ENCODE measurements at places on chromosomes 6 and 20.

- peak; percentile 59 for DNase-seq
These were observed 38.4 kb downstream of the KIF25 start for GRCh38 chr6:168035661-168036545.

DNA sequence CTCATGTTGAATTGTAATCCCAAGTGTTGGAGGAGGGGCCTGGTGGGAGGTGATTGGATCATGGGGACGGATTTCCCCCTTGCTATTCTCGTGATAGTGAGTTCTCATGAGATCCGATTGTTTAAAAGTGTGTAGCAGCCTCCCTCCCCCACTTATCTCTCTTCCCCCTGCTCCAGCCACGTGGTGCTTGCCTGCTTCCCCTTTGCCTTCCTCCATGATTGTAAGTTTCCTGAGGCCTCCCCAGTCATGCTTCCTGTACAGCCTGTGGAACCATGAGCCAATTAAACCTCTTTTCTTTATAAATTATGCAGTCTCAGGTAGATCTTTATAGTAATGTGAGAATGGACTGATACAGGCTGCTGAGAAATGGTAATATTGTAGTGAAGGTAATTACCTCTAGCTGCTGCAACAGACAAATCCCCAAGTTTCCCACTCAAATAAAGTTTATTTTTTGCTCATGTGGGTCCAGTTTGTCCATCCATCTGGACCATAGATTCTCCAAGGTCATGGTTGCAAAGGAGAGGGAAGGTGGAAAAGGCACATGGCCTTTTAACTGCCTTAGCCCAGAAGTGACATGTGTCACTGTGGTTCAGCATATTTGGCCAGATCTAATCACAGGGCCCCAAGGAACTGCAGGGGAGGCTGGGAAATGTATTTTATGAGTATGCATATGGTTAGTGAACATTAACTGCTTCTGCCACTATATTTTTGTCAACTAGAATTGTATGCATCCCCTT, 89.2 kb downstream of the TRMT11 start:
- DNase-seq = no peak

DNA sequence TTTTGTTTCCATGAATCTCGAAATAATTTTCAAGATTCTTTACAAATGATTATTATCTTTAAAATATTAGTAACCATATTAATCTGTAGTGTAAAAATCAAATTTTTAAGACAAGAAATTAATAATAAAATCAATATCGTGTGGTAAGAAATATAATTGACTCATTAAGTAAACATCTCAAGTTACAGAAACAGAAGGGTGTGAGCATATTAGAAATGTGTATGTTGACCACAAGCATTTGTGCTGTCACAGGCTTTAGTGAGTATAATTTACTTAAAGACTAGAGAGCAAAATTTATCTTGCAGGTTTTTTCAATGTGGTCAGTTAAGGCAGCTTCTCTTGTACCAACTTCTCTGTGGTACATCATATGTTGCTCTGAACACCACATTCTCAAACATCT, 566.5 kb upstream of the IRAK1BP1 start:
- DNase-seq = peak; percentile 2

- DNase-seq = no peak
These were observed 30.3 kb downstream of the LRFN2 start for GRCh38 chr6:40556881-40557280.

DNA sequence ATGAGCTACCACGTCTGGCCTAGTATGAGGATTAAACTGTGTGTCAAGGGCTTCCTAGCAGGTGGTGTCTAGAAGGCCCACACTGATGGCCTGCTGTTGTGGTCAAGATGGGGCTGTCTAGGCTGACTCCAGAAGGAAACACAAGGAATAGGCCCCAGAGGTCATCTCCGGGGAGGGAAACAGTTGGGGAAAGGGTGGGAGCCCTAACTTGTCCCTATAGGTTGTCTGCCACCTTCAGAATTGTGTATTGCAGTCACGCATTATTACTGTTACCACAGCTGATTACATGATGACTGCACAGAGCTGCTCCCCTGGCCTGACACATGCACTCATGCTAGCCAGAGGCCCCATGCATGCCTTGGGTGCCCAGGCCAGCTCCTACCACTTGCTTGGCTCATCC, 27.3 kb downstream of the C20orf203 start:
- no peak for DNase-seq

GRCh38 chr20:2230726-2231488, 64.9 kb upstream of the TGM3 start:
- DNase-seq = no peak

DNA sequence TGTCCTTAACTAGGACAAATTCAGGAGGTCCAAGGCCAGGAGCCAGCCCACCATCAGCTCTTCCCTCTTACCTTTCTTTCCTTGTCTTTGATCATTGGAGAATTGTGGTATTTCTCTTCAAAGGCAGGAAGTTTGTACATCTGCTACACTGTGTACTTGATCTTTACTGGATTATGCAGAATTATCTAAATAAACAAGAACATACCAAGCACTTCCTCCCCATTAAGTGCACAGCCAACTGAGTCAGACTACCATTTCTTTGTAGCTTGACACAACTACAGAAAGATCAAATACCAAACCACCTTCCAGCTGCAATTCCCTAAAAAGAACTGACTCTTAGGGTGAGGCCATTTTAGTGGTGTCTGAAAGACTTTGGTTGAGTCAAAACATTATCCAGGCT, 195.1 kb downstream of the HDGFL1 start:
- DNase-seq = peak; percentile 33

GRCh38 chr20:37233548-37234253, 27.9 kb downstream of the GHRH start:
- DNase-seq = peak; percentile 46

GRCh38 chr20:51425347-51426106, 117.0 kb downstream of the NFATC2 start:
- DNase-seq = no peak

- DNase-seq = no peak
These were observed 85.4 kb downstream of the PPP1R14C start for GRCh38 chr6:150228072-150228733.

DNA sequence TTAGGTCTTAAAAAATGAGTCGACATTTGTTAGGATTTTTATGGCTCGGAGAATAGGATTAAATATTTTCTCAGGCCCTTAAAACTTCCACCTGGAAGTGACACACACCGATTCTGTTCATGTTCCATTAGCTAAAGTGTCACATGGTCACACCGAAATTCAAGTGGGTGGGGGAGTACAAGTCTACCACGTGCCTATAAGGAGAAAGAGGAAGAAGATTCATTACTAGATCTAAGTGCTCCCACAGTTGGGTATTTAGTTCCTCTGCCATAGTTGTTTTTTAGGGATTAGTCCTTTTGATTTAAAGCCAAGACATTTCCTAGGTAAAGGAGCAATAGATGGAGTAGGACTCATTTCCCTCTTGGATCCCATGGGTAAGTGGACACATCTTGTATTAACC, 4.9 kb upstream of the TOX2 start:
- no peak for DNase-seq

DNA sequence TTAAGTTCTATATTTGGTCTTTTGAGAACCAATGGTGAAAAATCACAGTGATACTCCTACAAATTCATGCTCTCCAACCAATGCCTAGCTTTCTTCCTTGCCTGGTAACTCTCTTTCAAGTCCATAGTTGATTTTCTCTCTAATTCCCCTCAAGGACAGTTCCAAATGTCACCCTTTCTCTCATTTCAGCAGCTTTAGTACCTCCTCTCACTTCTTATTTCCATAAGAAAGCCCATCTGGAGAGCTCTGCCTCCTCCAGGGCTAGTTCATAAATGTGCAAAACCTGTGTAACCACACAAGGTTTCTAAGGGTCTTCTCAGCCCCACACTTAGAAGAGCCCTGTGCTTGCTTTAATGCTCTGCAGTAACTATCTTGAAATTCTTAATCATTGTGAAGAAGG, 155.4 kb upstream of the PLCB4 start:
- no peak for DNase-seq

DNA sequence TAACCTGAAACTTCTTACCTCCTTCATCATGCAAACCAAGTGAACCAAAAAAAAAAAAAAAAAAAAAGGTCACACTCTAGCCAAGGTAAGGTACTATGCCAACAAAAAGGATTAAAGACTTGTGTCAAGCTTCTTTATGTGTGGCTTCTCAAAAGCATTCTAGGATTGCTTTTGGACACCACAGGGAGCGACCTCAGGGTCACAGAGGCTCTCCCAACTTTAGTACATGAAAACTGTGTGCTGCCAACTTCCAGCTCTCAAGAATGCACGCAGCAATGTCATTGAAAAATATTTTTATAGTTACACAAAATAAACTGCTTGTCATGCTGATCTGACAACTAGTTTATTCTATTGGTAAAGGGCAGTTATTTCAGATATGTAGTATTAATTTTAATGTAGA, 243.8 kb downstream of the PLCB1 start:
- no peak for DNase-seq

- DNase-seq = no peak
These were observed 1.4 kb downstream of the AHCY start for GRCh38 chr20:34301587-34302311.

GRCh38 chr6:28383235-28384142, 16.1 kb downstream of the ZSCAN12 start:
- peak; percentile 85 for DNase-seq

DNA sequence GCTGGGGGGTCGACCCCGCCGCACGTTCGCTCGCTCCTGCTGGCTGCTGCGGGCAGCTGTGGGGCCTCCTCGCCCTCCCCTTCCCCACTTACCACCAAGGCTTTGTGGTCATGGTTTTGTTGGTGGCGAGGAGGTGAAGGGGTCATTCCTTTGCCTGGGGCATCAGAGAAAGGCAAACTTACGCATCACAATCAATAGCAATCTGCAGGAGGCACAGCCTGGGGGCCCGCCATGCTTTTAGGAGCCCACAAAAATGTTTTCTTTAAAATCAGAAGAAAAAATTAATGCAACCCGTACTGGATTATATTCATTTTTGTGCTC, 137.0 kb downstream of the IMPG1 start:
- no peak for DNase-seq

DNA sequence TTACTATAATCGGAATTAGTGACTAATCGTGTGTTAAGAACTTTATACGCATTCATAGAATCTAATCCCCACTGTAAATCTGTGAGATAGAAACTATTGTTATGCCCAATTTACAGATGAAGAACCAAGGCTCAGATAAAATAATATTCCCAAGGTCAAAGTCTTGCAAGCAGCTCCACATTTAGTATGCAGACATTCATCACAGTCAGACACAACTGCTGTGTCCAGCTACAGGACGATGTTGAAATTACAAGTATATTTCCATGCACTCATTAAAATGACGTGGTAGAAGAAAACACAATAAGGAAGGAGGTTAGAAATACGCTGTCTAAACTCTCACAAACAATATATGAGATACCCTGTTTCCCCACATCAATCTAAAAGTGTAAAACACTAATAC, 82.5 kb downstream of the PREX1 start:
- no peak for DNase-seq

GRCh38 chr6:166286839-166287271, 21.3 kb downstream of the PRR18 start:
- peak; percentile 18 for DNase-seq

GRCh38 chr6:21227486-21227885, 366.1 kb upstream of the SOX4 start:
- no peak for DNase-seq

GRCh38 chr6:89564752-89565427, 73.7 kb downstream of the LYRM2 start:
- DNase-seq = peak; percentile 9

- DNase-seq = peak; percentile 81
These were observed 3.1 kb upstream of the OSBPL2 start for GRCh38 chr20:62235001-62235776.

- DNase-seq = no peak
These were observed 465.2 kb downstream of the CD83 start for GRCh38 chr6:14582749-14583148.

GRCh38 chr6:56756219-56756789, 113.6 kb upstream of the DST start:
- DNase-seq = no peak

Measured in myocyte (in vitro differentiated cells).